ENCODE measurements at places on chromosomes 12 and 14. TPM values are rescaled to one million over a fixed set of nuclear protein-coding genes. Genes with fewer than 3 reads are reported as not detected.
A peak's percentile ranks its signal among the peaks of the same experiment; 100 is the strongest.

The IRAK3 gene
- 1.7 TPM for total RNA-seq

The RDH11 gene
- 85.1 TPM for total RNA-seq

GRCh38 chr14:61355892-61356325, 34.5 kb downstream of the PRKCH start:
- DNase-seq = no peak

- DNase-seq = peak; percentile 84
Measured at GRCh38 chr12:110012137-110012536, 12.9 kb downstream of the ANKRD13A start.

- no peak for DNase-seq
Measured at GRCh38 chr12:105554223-105554678, 223.8 kb downstream of the C12orf75 start.

DNA sequence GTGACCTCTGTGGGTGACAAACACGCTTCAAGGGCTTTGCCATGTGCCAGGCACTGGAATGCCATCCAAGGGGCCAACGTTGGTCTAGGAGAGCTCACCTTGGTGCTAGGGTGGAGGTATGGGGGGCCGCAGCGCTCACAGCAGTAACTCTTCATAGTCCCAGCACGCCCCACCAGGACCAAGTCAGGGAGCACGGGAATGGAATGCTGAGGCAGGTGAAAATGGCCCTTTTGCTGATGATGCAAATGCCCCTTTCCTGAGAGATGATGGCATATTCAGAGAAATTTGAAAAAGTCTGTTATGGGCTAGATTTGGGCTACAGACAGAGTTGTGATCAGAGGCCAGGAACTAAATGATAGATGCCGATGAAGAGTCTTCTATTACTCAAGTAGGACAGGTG, 10.0 kb upstream of the FAM181A start:
- no peak for DNase-seq

GRCh38 chr12:49974231-49974675, 1.5 kb downstream of the AQP6 start:
- peak; percentile 67 for DNase-seq

DNA sequence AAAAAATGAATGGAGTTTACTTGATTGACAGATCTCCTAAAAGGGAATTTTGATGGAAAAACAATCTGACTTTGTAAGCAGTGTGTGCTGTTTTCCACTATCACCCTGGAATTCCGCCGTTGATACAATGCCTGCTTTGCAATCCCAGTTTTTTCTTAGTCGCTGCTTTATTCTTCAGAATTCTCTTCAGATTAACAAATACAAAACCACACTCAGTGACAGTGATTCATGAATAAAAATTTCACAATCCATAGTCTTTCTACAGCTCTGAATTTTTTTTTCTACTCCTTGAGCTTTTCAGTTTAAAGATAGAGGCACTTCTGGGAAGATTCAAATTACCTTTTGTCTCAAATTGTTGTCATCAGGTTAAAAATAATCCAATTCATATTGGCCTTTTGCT, 44.6 kb upstream of the KITLG start:
- no peak for DNase-seq
